ENCODE measurements at places on chromosomes 13 and 19.

DNA sequence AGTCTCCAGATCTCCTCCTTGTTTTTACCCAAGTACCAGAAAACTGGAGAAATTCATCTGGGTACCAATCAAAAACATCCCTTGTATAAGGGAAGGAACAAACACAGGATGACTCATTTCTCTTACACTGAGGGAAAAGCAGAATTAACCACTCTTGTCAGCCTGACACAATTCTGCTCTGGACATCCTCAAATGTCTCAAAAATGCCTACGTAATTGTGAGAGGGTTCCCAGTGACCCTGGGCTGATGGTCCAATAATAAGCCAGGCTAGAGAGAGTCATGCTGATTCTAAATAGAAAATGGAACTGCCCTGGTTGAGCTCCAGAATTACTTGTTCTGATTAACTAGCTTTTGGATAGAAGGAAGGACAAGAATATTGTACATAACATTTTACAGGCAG is 14.5 kb downstream of the ZNF708 start:
- no peak for DNase-seq

DNA sequence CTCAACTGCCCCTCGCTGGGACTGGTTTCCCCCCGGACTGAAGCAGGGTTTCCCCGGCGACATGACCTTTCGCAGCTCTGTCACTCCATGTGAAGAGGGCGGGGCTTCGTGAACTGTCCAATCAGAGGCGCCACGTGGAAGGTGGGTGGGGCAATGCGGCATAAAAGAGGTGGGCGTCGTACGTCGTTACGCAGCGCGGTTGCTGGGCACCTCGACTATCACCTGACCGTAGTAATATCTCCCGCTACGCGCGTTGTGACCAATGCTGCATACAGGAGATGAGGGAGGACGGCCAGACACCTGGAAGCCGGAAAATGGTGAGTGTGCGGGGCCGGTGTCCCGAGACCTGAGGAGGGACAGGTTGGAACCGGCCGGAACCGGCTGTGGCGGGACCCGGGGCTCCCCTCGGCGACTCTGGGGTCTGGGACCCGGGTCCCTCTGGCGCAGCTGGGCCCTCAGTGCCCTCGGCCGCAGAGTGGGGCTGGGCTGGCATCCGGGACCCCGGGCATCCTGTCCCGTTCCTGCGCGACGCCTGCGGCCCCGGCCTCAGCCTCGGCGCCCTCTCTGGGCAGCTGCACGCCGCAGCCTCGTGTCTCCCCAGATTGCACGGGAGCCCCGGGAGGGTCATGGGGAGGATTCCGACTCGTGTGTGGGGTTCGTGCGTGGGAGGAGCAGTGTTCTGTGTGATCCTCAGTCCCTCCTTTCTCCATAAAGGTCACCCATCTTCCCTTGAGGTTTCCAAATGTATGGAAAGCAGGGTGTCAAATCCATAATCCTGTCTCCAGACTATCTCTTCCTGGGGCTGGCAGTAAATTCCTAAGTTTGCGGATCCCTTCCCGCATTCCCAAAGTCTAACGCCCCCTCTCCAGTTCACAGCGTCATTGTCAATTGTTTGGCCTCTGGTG is 32.2 kb downstream of the ZNF136 start:
- DNase-seq = peak; percentile 90

GRCh38 chr19:7926727-7927604 is 1.0 kb upstream of the CTXN1 start:
- peak; percentile 57 for DNase-seq

- no peak for DNase-seq
These were observed 13.0 kb downstream of the MYCBP2 start for GRCh38 chr13:77313923-77314322.

- peak; percentile 68 for DNase-seq
These were observed 15.4 kb downstream of the SHANK1 start for GRCh38 chr19:50703915-50704796.

- no peak for DNase-seq
These were observed 53.9 kb upstream of the AMER2 start for GRCh38 chr13:25225970-25226369.

- DNase-seq = no peak
These were observed 12.2 kb downstream of the WIZ start for GRCh38 chr19:15437355-15438123.

DNA sequence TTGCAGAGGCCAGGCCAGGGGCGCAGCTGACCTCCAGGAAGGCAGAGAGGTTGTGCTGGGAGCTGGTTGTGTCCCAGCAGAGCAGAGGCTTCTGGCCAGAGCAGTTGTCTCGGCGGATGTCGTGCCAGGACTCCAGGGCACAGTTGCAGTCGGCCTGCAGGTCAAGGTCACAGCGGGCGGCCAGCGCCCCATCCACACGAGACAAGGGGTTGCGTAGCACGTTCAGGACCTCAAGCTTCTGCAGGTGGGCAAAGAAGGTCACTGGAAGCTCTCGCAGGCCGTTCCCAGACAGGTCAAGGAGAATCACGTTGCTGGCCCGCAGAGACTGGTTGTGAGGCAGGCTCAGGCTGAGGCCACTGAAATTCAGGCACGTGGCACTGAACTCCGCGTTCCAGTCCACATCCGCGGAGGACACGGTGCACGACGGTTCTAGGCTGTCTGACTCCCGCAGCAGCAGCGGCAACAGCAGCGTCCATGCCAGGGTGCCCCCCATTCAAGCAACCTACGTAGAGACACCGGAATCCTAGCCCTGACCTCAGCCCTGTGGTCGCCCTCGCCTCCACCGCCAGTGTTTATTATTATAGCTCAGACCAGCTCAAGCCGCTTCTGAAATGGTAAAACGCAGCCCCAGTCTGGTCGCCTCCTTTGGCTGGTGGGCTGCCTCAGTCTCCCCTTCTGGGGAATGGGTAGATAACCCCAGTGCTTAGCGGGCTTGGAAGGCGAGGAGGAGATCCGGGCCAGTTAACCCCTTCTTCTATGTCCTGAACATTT is 766 bp downstream of the LRRC25 start:
- DNase-seq = no peak

- no peak for DNase-seq
These were observed 54.1 kb upstream of the SLITRK6 start for GRCh38 chr13:85853161-85853894.

- no peak for DNase-seq
These were observed 10.8 kb upstream of the MISP start for GRCh38 chr19:739998-740715.

DNA sequence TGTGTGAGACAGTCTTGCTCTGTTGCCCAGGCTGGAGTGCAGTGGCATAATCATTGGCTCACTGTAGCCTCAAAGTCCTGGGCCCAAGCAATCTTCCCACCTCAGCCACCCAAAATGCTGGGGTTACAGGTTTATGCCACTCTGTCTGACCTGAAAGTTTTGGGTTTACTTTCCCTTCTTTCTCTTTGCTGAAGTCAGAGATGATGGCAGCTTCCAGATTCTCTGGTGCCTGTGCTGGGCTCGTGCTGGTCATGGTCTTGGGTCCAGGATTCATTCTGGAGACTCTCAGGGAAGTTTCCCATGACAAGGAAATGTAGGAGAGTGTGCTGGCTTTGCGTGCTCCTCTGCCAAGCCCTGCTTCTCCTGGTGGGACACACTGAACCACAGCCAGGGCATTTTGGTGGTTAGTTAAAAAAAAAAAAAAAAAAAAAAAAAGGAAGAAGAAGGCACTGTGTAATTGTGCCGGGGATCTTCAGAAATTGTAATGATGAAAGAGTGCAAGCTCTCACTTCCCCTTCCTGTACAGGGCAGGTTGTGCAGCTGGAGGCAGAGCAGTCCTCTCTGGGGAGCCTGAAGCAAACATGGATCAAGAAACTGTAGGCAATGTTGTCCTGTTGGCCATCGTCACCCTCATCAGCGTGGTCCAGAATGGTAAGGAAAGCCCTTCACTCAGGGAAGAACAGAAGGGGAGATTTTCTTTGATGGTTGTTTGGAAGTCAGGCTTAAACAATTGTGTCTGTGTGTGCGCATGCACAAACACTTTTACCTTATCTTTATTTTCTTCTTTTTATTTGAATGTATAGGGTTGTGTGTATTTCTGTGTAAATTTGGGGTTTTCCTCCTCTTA is at the start of gene ALOX5AP:
Gene ALOX5AP (plus strand): TSS at position 519 of the 847 bp plus-strand sequence. CDS start 63 bp downstream, at position 582.
- DNase-seq = no peak

DNA sequence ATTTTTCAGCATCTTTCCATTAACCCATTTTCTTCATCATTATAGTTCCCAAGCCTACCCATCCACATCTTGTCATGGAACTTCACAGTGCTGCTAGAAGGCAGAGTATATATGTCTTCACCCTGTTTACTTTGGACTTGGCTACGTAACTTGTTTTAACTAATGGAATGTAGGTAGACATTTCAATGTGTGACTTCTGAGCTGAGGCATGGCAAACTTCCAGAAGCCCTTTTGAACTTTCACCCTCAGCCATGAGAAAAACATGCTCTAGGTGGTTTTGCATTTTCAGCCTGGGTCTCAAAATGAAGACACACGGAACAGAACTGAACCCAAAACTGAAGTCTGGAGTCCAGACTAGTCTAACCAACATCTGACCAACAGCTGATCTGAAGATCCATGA is 3.2 kb downstream of the TEX30 start:
- no peak for DNase-seq

All from BE2C (cell line).